ENCODE measurements at places on chromosomes 3 and 15. TPM values are rescaled to one million over a fixed set of nuclear protein-coding genes. Genes with fewer than 3 reads are reported as not detected.

Gene ENTPD3
- total RNA-seq: 8.5 TPM

Gene PAK6
- 2.0 TPM for total RNA-seq

Gene ZBBX
- total RNA-seq: not detected

Gene IL5RA
- total RNA-seq: 0.69 TPM

Gene LMAN1L
- total RNA-seq: 0.85 TPM

Gene ATG7
- 63.2 TPM for total RNA-seq

Gene FANCD2
- 12.1 TPM for total RNA-seq
